Caki2 (cell line): ENCODE measurements at places on chromosomes 7 and 10.
A peak's percentile ranks its signal among the peaks of the same experiment; 100 is the strongest.

GRCh38 chr7:39355664-39356063 is 210.5 kb upstream of the YAE1 start:
- DNase-seq: no peak

GRCh38 chr7:3453398-3453797 is 152.3 kb downstream of the SDK1 start:
- no peak for DNase-seq

- peak; percentile 92 for DNase-seq
These were observed 111.7 kb upstream of the MBL2 start for GRCh38 chr10:52883996-52884871.

DNA sequence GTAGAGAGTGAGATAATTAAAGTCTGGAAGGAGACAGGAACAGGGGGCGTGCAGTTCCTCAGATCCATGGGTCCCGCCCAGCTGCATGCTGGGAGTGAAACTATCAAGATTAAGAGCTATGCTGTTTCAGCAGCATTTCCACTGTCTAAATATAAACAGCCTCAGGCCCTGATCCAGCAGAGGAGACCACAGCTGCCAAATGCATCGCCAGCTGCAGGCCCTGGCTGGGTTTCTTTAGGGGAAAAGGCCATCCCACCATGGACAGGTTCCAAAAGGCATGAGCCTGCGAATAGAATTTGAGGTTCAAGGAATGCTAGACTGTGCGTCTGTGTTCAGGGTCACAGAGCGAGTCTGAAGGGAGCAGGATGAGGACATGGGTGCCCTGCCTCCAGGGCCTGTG is 411.4 kb downstream of the PAXIP1 start:
- no peak for DNase-seq

- DNase-seq: no peak
These were observed 115.5 kb downstream of the WDFY4 start for GRCh38 chr10:48800007-48800675.

- no peak for DNase-seq
These were observed 246.5 kb downstream of the COBL start for GRCh38 chr7:51070151-51070550.

GRCh38 chr10:46020344-46020657 is 10.1 kb downstream of the NCOA4 start:
- DNase-seq: no peak

- no peak for DNase-seq
These were observed 392.6 kb downstream of the POM121L12 start for GRCh38 chr7:53428045-53428444.

GRCh38 chr7:99784007-99784406 is at the start of gene CYP3A4:
Gene CYP3A4 (minus strand): TSS chr7:99784184. CDS start chr7:99784081, 103 bp downstream.
- DNase-seq: no peak

GRCh38 chr10:104318326-104318725 is 19.9 kb downstream of the ITPRIP start:
- DNase-seq: no peak

GRCh38 chr7:44811093-44811492 is 14.6 kb downstream of the PPIA start:
- DNase-seq: no peak

DNA sequence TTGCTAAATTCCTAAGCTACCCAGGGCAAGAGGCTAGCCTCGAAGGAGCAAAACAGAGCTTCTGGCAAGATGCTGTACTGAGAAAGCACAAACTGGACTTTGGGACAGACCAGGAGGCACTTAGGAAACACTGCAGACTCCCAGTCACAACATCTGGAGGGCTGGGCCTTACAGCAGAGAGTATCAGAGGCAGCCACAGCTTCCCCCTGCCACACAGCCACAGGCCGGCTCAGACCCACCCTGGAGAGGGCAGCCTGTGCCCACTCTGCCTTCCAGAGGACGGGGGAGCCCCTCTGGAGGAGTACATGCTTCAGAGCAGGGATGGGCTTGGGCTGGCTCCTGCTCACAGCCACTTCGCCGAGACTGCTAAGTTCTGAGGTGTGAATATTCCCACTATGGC is 17.4 kb downstream of the ESYT2 start:
- no peak for DNase-seq

DNA sequence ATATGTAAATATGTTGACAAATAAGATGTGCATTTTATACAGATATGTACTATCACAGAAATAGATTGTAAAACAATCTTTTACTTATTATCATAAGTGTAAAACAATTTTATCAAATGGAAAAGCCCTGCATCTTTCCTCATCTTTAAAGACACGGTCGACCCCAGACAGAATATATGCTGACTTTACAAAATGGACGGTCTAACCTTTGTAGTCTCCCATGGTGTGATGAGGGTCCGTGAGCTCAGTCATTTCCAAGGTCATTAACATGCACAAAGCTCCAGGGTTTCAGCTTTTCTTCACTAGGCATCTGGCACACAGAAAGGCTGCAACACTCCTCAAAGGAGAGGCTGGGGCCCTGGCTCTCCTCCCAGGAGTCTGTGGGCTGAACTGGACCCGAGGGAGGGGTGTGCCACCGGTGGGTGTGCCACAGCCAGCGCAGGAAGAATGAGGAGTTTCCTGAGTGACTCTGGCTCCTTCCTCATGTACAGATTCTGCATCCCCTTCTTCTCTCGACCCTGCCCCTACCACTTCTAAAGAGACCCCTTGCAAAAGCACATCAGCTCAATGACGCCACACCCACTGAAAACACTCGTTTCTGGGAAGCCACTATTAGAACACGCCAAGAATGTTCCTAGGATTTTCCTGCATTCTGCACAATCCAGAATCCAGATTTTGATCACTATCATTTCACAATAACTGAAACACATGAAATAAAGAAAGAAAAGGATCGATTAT is 26.2 kb upstream of the ABLIM1 start:
- DNase-seq: no peak

DNA sequence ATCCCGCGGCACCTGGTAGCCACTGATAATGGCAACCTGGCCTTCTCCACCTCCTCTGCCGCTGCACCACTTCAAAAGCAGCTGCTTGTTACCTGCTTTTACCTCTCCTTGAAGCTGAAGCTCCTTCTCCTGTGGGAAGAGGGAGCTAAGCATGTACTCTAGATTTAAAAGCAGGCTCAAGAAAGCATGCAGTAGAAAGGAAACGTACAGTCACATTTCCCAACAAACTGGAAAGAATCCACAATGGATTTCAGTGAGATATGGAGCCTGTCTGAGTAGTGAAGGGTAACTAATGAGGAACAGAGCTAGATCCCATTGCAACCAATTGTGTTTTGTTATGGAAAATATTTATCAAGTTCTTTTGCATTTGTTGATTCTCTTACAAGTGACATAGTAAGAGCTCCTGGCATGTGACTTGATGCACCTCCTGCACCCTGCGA is 457.4 kb upstream of the GALNT17 start:
- no peak for DNase-seq

DNA sequence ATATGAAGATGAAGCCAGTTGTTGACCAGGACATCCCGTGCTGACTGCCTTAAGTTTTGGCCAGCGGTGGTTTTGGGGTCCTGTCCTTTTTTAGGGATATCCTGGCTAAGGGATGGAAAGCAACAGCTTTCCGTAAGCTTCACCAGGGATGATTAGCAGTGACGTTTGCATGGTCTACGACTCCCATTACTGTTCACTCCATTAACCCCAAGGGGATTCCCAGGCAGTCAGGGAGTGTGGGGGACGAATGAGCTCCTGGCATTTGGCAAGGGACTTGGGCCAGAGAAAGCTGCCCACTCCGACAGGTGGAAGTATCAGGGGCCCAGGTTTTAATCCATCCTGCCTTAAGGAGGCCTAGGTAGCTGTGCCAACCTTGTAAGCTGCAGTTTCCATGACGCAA is 66.8 kb downstream of the ITGB1 start:
- no peak for DNase-seq

DNA sequence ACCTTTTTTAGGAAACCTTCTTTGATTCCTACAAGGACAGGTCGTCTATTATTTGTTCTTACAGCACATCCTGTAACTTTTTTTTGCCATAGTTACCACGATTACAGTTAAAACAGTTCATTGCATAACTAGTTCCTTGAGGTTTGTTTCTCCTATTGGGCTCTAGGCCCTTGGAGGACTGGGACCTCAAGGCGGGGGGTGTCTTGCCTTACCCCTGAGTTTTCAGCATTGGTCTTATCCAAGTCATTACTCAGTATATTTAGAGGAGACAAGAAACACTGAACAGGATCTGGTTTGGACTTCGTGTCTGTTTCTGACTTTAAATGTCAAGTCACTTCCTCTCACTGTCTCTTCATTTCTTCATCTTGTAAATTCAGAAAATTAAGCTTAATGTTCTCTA is 369.8 kb downstream of the SDK1 start:
- no peak for DNase-seq

DNA sequence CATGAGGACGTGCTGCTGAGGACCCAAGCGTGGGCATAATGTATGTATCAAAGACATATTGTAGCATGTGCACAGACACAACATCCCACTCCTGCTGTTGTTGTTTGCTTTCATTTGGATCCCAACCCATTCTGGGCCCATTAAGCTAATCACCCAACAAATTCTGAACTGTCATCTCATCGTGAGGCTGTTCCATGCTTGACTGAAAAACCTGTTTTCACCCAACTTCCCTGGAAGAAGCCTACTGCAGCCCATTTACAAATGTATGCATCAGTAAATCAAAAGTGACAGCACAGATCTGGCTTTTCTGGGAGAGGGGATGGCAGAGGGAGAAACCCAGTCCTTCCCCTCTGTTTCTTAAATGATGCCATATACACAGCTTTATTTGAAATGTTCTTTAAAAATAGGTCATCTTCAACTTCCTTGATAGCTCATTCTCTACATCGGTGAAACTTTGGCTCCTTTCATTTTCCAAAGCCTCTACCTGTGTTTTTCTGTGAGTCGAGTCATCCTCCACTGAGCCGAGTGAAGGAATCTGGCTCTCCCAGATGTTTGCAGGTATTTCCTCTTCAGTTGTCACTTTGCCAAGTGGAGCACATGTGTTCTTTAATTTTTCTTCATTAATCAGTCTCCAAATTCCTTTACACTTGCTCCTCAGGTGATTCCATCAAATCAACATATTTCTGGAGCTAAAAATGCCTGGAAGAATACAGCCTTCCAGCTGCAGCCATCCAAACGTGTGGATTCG is 151.8 kb downstream of the CHN2 start:
- peak; percentile 16 for DNase-seq

GRCh38 chr7:150967349-150967748 is 10.8 kb downstream of the KCNH2 start:
- no peak for DNase-seq
